ENCODE measurements at places on chromosomes 6 and 20. TPM values are rescaled to one million over a fixed set of nuclear protein-coding genes. Genes with fewer than 3 reads are reported as not detected.

CALHM5 gene
- 10.1 TPM for total RNA-seq

SLC35F1 gene
- not detected for total RNA-seq

BIRC7 gene
- total RNA-seq: not detected

GGTLC1 gene
- not detected for total RNA-seq

DYNLT2 gene
- total RNA-seq: 0.45 TPM

FAM209B gene
- not detected for total RNA-seq

PSORS1C1 gene
- 1.2 TPM for total RNA-seq

SOBP gene
- 2.2 TPM for total RNA-seq

MUC22 gene
- not detected for total RNA-seq

MEI4 gene
- total RNA-seq: not detected

ENPP5 gene
- total RNA-seq: 0.08 TPM

TMEM244 gene
- total RNA-seq: not detected

SPAG4 gene
- total RNA-seq: 17.3 TPM

MOG gene
- not detected for total RNA-seq

TULP1 gene
- total RNA-seq: not detected

PROKR2 gene
- total RNA-seq: not detected

PFDN6 gene
- total RNA-seq: 30.9 TPM
